ENCODE measurements at places on chromosomes 2 and 18. TPM values are rescaled to one million over a fixed set of nuclear protein-coding genes. Genes with fewer than 3 reads are reported as not detected.

IL1F10 gene
- total RNA-seq, result not detected

UGT1A9 gene
- not detected for total RNA-seq

CRYGC gene
- not detected for total RNA-seq

ZNF804A gene
- total RNA-seq, result not detected

AGXT gene
- not detected for total RNA-seq

DNA sequence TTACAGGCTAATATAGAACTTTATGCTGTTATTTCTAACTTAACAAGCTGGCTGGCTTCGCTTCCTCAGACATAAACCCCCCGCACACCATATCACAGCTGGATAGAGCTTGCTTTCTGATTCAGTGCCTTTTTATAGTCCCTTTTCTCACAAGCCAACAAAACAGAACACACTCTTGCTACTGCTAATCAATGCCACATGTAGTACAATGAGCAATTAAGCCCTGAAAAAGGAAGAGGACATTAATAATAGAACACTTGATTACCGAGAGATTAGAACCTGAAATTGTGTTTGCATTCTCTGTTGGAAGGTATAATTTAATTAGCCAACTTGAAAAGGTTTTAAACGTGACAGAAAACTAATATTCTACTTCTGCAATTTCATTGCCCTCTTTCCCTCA is 267.7 kb upstream of the CYRIA start:
- peaks cover 4% of the 10 kb centered on the region for H3K27me3 ChIP-seq
- no peak for DNase-seq
- no peak overlapping the region for H3K27ac ChIP-seq
- no peaks in the 10 kb centered on the region for H3K4me1 ChIP-seq

Data from foreskin keratinocyte (primary cell).